Stimulated activated CD4-positive, alpha-beta T cell treated with anti-CD3 and anti-CD28 coated beads, TNF-alpha, amount 100 ng/mL, for 1 hour (primary cell): ENCODE measurements at places on chromosomes 12 and 14.

DNA sequence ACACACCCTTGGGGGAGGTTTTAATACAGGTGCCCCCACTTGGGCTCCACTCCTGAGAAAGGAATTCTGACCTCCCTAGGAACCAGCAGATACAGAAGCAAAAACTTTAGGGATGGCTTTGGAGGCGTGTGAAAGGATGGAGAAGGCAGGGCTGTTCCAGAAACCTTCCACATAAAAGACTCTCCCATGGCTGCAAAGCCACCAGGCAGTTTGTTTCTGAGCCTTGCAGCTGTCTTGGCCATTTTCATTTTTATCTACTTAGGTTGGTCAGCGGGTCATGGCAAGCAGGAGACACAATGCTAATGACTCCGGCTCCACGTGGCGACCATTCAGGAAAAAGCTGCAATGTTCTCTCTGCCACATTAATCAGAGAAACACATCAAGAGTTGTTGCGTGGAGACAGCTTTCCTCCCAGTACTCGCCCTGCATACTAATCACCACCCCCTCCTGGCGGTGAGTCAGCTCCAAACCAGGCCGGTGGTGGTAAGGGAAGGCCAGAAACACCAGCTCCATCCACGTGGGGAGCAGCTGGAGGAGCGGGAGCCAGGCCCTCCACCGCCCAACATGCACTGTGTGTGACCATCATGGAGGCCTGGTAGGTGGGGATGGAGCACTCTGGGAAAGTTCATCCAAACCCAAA is 30.9 kb upstream of the IRF2BPL start:
- no peak for DNase-seq

DNA sequence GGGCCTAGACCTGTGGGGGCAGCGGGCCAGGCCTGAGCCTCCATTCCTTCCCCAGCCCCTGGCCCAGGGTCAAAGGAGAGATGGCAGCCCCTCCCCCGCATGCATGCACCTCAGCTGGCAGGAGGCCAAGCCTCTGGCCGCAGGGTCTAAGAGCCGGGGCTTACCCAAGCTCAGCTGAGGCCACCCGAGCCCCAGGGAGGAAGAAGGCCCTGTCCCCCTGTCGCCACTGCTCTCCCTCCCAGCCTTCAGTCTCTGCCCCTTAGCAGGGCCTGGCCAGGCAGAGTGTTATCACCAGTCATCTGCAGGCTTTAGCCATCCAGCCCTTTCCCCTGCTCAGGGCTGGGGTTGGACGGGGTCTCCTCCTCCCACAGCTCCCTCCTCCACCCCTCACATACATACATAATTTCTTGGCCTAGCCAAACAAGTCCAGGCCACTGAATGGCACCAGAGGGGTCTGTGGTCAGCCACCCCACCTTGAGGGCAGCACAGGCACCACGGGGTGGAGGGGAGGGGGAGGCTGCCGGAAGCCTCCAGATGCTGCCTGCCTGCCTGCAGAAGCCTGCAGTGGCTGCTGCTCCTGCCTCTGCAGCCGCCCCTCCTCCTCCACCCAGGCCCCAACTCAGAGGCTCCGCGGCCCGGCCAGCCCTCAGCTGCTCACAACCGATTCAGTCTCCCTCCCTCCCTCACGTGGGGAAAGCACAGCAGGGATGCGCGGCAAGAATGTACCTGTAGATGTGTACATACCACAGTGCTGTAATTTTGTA is 22.8 kb downstream of the RAB35 start:
- no peak for DNase-seq

GRCh38 chr12:118375348-118375747 is 1.0 kb upstream of the SUDS3 start:
- no peak for DNase-seq

DNA sequence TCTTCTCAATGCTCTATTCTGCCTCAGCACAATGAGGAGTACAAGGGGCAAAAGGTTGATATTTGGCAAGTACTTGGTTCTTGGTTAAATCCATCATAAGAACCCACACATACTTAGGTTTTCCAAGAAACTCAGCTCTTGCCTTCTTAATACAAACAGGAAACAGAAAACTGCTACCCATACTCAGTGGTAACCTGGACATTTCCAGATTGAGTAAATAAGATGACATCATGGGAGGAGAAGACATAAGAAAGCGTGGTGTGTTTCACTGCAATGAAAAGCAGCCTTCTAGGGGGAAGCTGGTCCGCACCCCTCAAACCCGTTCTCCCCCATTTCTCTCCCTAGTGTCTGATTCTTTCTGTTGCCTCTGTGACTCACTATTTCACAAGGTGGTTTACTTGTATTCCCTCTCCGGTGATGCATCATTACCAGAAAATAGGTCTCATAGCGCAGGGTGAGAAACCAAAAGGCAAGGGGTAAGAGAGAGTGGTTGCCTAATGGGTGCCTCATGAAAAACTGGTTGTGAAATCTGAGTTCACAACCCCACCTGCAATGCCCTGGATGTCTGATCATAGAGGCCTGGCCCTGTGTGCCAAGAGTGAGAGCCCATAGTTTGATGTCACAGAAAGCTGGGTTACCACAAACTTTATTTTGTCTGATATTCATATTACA is 326.5 kb upstream of the TBX3 start:
- no peak for DNase-seq

DNA sequence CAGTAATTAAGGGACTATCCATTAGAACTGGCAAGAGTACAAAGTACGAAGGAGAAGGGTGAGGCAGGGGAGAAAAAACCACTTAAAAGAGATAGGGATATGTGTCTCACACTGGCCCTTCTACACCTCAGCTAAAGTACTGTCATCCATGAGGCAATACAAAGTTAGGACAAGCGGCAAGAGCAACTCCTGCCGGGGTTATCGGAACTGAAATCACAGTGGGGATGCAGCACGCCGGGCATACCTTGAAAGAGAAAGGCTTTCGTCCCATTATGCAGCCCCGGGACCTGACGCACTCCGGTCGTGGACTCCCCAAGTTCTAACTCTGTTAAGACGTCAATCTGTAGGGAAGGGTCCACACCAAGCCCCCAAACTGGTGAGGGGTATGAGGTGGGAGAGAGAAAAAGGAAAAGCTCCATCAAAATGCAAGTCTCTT is 1.1 kb downstream of the NELL2 start:
- no peak for DNase-seq

DNA sequence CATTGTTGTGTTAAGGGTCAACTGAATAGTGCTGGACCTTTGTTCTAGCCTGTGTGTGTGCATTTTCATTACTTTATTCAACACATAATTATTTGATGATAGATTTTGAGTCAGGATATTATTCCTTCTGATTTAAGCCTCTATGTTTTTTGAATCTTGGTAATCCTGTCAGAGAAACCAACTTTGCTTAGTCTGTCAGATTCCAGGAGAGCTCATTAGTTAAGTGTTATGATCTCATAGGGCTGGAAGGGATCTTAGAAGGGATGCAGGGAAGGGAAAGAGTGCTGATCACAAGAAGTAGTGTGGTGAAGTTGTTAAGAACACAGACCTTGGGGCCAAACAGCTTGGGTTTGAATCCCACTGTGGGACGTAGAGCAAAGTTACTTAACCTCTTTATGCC is 52.9 kb downstream of the SCN8A start:
- DNase-seq = no peak

DNA sequence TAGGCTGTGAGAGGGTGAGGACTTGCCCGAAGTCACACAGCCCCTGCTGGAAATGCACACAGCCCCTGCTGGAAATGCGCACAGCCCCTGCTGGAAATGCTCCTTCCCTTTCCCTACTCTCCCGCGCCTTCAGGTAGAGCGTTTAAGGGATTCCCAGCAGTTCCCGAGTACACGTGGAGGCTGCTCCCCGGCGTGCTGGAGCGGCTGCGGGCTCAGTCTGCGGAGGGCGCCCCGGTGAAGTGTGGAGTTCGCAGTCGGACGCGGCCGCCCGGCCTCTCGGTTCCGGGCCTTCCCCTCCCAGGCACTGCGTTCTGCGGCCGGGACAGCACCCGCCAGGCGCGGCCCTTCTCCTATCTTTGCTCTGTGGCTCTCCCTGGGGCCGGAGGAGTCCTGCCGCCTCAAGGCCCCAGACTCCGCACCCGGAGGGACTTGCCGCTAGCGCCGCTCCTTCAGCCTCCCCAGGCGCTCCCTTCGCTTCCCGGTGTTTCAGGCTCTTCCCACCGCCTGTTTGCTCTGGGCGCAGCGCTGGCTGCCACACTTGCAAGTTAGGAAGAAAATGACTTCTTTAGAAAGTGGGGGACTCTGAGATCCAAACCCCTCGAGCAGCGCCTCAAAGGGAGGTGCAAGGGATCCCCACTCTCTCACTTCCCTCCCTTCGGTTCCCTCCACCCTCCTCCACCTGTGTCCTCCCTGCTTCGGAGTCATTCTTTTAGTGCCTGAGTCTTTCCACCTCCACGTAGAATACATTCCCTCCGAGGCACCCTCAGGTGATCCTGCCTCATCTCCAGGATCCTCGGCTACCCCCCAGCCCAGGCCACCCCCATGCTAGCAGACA is 8.3 kb upstream of the TBX5 start:
- DNase-seq = no peak

DNA sequence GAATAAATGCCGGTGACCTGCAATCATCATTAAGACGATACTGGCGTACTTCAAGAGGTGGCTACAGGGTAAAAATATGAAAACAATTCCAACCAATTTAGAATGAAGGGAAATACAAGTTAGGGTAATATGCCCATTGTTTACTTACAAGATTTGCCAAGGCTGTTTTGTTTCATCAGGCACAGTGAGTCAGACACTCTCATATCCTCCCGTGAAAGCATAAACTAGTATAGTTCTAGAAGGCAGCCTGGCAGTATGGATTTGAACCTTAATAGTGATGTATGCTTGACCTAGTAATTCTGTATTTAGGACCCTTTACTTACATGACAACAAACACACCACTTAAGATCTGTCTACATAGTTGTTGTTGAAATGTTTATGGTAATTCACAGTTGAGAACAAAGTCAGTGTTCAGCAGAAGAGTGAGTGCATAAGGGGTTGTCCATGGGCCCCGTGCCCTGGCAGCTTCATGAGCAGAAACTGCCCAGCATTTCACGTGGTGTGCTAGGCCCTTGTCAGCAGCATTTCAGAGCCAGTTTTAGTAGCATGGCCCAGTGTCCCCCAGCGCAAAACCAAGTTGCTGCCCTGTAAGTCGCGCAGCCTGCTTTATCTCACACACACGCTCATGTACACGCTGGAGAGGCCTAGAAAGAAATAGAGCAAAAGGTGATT is 80.8 kb downstream of the EP400 start:
- DNase-seq = no peak

DNA sequence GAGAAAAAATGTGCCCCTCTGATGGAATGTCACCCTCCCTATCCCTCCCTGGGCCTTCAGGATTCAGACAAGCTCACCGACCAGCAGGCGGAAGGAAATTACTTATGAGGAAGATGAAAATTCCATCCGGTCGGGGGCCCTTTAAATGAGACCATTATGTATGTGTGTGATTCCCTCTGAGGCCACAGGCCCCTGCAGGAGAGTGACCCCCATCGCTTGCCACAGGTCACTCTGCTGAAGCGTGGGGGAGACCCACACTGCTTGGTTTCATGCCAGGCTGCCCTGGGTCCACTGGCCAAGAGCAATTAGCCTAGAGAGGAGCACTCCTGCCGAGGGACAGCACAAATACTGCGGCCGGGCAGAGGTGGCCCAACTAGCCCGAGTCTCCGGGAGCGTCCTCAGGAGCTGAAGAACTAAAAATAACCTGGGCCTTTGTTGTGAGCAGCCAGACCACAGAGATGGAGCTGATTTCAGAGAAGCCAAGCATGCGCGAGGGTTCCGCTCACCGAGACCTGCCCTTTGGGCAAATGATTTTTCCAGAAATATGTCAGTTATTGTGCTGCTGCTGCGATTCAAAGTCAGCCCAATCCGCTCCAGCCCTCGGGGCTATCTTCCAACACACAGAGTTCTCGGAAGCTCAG is 276.4 kb downstream of the DPF3 start:
- no peak for DNase-seq

- no peak for DNase-seq
These were observed 80.9 kb downstream of the SYNE2 start for GRCh38 chr14:63933711-63934110.

- DNase-seq = peak; percentile 55
These were observed 54.0 kb downstream of the SLC38A1 start for GRCh38 chr12:46214668-46215436.

GRCh38 chr12:51941011-51941581 is 10.4 kb upstream of the ACVR1B start:
- no peak for DNase-seq

DNA sequence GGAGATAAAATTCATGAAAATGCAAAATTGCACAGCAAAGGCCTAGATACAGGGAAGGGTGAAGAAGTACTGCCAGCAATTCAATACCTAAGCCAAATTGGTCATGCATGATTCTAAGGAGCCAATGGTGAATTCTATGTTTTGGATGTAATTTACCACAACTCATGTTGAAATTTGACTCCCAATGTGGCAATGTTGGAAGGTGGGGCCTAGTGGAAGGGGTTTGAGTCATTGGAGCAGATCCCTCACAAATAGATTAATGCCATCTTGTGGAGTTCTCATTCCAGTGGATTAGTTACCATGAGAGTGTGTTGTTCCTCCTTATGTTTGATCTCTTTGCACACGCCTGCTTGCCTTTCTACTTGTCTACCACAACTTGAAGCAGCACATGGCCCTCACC is 194.0 kb upstream of the ALG10 start:
- DNase-seq = no peak

GRCh38 chr12:53061404-53062010 is 11.6 kb downstream of the TNS2 start:
- no peak for DNase-seq

- DNase-seq = no peak
These were observed 30.9 kb downstream of the TBC1D15 start for GRCh38 chr12:71870416-71870815.

GRCh38 chr12:118456741-118457140 is 80.4 kb downstream of the SUDS3 start:
- DNase-seq = no peak

GRCh38 chr12:12180575-12180974 is 86.3 kb downstream of the LRP6 start:
- DNase-seq = no peak

GRCh38 chr14:39014460-39014859 is 88.6 kb downstream of the SEC23A start:
- no peak for DNase-seq

DNA sequence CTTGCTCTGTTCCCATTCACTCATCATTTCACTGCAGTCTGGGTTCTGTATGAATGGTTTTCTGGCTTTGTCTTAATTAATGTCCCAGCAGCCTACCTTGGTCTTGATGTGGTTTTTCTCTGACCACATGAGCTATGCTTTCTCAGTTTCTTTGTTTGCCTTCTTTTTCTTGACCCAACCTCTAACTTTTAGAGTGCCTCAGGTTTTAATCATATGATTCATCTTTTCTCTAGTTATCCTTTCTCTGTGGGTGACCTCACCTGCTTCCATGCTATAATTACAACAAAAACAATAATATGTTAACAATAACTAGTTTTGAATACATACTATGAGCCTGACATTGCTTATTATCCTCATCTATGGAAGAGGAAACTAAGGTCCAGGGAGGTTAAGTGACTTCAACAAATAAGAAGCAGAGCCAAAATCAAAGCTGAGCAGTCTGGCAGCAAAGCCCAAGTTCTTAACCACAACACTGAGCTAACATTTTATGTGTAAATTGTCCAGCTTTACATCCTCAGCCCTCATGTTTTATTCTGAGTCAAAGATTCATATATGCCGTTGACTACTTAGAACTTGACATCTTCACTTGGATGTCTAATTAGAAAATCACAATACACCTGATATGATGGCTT is 4.7 kb upstream of the EPYC start:
- no peak for DNase-seq
